ENCODE measurements at places on chromosomes 2 and 18.

GRCh38 chr2:160491911-160492371 lies 1.7 kb downstream of the RBMS1 start:
- no peak for DNase-seq

GRCh38 chr2:8821276-8822217 lies 15.9 kb downstream of the KIDINS220 start:
- peak; percentile 47 for DNase-seq

- DNase-seq = no peak
Observed at GRCh38 chr2:98026927-98027522, 31.3 kb upstream of the TMEM131 start.

DNA sequence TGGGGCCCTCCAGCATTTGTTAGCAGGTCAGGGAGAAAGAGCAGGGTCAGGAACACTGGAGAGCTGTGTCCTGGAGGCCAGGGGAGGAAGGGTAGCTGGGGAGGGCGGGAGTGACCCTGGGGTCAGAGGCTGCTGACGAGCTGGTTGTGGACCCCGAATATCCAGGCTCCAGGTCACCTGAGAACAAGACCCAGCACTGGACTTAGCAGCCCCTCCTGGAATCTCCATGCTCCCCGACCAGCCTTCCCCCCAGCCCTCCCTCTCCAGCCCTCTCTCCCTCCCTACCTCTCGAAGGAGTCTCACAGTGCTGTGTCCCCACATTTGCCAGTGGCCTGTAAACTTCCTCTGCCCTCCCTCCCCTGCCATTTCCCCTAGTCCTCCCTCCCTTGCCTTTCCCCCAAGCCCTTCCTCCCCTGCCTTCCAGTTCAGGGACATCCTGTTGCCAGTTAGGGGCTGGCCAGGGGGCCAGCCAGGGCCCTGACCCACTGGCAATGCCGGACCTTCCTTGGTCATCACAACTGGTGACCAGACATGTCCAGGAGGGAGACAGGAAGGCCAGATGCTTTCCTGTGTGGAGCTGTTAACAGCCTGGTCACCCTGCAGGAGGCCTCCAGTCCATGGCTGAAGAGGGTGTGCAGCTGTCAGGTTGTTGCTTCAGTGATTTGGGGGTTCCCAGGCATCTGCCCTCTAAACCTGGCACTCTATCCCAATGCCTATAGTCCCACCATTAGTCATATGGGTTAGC lies 50.0 kb upstream of the FAHD2A start:
- no peak for DNase-seq

DNA sequence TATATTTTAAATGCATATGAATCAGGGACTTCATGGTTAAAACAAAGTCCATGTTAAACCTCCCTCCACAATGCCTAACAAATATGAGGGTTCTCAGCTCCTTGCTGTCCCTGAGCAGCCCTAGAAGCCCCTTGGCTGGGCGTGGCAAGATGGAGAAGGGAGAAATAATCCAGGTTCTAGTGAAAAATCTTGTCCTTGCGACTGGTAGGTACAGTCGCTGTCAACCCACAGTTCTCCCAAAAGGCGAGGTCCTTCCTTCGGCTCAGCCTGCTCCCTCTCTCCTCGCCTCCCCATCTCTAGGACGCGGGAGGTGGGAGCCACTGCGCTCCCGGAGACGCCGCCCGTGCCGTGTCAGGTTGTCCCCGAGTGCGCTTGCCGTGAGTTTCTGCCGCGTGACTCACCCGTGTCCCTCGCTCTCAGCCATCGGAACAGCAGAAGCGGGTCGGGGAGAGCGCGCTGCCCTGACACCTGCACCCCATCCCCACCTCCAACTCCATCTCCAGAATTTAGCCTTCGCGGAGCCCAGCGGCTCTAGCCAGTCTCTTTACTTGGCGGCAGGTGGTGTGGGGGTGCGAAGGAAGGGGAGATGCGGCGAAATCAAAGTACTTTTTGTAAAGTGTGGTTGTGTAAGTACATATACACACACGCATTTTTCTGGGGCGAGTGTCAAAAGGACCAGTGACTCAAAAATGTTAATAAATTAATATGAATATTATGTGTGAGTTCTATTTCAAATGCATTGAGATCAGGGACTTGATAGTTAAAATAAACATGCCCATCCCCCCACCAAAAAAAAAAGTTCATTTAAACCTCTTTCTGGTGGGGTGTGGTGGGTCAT lies 65.1 kb upstream of the TMEM17 start:
- DNase-seq = no peak

DNA sequence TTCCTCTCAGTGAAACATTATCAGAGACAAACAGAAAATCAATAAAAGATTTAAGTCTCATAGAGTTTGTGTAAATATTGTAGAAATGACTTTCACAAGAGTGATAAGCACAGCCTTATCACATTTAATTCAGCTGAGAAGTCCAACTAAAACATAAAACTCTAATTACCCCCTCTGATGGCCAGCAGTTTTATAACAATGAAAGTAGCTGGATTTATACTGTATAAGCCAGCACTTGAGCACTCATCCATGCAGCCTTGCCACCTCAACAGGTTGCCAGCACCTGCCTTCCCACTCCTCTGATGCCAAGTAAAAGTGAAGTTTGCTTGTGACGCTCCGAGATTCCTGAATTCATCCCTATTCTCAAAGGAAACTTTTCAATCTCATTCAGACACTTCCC lies 103.0 kb upstream of the STK39 start:
- DNase-seq = no peak

All from thoracic aorta (tissue), 2 donors.